ENCODE measurements at places on chromosomes 16 and 17.

- DNase-seq = no peak
These were observed 184.6 kb downstream of the TMEM132E start for GRCh38 chr17:34763728-34764665.

DNA sequence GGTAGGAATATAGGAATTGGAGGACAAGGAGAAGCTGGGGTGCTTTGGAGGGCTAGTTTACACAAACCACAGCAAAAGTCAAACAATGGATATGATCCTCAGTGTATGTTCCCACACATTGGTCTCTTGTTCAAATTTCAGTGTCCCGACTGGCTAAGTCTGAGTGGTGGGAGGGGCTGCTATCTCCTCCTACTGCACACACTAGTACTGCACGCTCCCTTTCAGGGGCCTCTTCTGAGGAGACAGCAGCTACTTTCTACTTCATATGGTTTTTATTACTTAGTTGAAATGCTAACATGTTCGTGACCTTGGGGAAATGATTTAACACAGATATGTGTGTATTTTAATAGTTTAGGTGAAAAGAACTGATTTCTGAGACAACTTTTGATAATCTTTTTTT is 18.8 kb upstream of the KRT10 start:
- DNase-seq = no peak

DNA sequence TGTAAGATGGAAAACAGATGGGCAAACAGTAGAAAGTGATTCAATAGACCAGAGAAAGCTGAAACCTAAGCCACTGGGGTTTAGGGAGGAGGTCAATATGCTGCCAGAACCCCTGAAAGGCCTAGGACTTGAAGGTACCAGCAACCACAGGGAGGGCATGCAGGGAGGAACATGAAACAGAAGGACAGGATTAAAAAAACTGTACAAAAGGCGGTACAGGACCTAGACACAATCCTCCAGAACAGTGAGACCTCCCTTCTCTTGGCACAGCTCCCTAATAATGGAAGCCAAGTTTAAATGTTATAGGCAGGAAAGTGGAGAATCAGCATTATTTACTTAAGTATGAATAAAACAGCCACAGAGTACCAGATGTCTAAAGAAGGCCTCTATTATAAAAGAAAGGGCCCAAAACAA is 105.5 kb downstream of the SPAG9 start:
- DNase-seq = no peak

DNA sequence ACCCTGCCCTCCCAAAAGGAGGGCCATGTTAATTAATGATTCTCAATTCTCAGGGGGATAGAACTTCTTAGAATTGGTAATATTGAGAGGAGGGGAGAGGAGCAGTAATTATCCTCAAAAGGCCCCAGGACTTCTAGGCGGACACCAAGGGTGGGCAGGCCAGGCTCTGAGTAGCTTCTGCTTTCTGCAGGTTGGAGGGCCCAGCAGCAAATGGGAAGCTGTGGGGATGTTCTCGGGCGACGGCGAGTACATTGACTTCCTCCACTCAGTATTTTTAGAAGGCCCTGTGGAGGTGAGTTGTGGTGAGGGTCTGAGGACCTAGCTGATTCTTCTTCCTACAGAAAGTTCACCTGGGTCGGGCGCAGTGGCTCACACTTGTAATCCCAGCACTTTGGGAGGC is 57.5 kb downstream of the DNAH2 start:
- DNase-seq = no peak

- DNase-seq = no peak
These were observed 7.5 kb upstream of the ITGB3 start for GRCh38 chr17:47246120-47246519.

DNA sequence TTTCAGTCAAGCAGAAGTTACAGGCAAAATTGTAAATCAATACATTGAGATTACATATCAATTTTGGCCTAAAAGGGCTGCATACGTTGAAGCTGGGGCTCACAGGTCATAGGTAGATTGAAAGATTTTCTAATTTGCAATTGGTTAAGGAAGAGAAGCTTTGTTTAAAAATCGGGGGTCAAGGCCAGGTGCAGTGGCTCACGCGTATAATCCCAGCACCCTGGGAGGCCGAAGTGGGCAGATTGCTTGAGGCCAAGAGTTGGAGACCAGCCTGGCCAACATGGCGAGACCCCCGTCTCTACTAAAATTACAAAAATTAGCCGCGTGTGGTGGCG is 68.4 kb downstream of the MARF1 start:
- no peak for DNase-seq

- no peak for DNase-seq
These were observed 1.2 kb downstream of the SRRM2 start for GRCh38 chr16:2753733-2754020.

DNA sequence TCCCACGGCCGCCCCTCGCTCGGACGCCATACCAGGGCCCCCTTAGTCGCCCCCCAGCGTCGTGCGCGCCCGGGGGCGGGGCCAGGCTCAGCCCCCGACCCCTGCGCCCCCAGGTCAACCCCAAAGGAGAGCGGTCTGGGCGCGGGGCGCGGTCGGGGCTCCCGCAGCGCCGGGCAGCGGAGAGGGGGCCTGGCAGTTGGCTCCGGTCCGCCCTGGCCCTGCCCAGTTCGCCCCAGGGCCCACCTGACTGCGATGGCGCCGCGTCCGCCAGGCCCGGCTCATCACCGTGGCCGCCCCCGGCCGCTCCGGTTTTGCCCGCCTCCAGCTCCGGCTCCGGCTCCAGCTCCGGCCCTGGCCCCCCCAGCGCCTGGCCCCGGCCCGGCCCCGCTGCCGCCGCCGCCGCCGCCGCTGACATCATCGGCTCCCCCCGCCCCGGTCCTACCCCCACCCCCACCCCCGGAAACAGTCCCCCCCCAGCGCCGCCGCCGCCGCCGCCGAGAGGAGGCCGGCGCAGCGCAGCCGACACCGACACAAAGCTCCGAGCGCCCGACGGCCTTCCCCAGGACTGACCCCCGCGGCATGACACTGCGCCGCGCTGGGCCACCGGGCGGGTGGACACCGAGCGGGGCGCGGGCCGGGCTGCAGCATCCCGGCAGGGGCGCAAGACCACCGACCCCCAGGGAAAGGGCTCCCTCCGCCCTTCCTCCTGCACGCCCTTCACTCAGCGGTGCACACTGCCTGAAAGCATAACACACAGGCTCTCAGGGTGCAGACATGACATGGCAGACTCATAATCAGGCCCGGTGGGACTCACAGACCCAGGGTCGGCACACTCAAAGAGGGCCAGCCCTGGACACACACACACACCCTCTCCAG is at the start of gene ZBTB4:
ZBTB4 (minus strand) TSS at position 419 of the 876 bp plus-strand sequence. CDS start 12,830 bp downstream, outside the sequence.
- DNase-seq = peak; percentile 77

GRCh38 chr17:67441052-67441895 is 64.2 kb downstream of the PITPNC1 start:
- DNase-seq = no peak

DNA sequence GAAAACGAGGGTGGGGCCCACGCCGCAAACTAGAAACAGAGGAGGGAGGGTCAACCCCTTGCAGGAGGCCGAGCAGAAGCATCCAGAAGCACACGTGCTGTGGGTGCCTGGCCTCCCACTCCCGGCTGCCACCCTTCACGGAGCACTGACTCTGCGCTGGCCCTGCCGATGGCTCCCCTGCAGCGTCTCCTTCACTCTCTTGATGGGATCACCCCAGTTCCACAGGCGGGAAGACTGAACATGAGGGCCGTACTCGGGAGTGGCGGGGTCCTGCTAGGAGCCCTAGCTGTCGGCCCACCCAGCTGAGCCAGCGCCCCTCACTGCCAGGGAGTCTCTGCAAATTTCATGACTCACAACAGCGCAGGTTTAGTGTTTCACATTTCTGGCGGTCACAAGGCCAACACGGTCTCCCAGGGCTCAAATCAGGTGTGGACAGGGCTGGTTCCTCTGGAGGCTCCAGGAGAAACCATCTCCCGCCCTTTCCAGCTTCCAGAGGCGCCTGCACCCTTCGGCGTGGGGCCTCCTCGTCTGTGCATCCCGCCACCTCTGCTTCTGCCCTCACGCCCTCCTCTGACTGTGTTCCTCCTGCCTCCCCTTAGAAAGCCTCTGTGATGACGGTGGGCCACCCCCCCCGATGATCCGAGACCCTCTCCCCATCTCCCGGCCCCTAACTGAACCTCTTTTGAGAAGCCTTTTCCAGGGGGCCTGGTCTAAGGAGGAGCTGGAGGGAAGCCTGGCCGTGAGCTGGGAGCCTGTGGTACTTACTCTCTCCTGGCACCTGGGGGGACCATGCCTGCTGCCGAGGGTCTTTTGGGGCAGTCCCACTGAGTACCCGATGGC is 2.0 kb downstream of the PTX4 start:
- DNase-seq = no peak

DNA sequence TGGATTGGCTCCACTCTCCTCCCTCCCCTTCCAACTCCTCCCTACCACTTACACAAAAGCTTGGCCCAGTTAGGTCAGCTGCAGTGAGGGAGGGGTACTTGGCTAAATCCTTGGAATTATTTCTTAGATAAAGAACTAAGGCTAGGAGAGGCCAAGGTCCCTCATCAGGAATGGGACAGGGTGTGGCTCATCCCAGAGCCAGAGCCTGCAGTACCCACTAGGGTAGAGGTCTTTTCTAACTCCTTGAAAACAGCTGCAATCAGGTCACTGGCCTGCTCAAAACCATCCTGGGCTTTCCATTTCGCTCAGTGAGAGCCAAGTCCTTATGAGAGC is 1.9 kb upstream of the SLC46A1 start:
- no peak for DNase-seq

DNA sequence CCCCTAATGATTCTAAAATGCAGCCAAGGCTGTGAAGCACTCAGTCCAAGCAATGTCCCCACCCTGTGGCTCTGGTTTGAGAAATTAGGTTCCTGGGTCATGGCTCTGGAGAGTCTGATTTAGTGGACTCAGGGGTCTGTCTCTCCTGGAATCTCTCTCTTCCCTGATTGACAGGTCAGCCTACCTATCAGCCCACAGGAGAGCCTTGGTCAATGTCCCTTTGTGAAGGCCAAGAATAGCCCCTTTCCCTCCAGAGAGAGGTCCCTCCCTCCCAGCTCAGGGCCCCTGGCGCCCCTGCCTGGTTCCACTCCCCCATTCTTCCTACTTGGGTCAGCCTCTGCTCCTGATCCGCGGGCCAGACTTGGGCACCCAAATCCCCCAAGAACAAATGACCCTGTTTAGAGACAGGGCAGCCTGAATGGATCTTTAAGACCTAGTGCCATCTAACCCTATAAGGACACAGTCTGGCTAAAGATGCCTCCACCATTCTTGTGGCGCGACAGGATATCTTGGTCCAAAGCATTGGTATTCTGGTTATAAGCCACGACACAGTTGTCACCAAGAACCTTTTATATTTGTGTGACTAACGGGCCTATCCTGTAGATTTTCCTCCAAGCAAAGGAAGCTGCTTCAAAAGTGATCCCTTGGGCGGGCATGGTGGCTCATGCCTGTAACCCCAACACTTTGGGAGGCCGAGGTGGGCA is 38.3 kb upstream of the PRSS54 start:
- peak; percentile 27 for DNase-seq

GRCh38 chr17:2925011-2925410 is 128.8 kb downstream of the RAP1GAP2 start:
- DNase-seq = no peak

GRCh38 chr16:70434484-70435260 is 4.2 kb downstream of the ST3GAL2 start:
- DNase-seq = no peak
